ENCODE measurements at places on chromosomes 1 and 21. TPM values are rescaled to one million over a fixed set of nuclear protein-coding genes. Genes with fewer than 3 reads are reported as not detected.

Gene FAM110D
- 15.6 TPM for total RNA-seq

Gene SCYL3
- total RNA-seq: 4.3 TPM

Gene DMBX1
- not detected for total RNA-seq

Gene SHE
- total RNA-seq: 1.3 TPM

Gene RYR2
- 33.5 TPM for total RNA-seq
